ENCODE measurements at places on chromosomes 7 and 10.

DNA sequence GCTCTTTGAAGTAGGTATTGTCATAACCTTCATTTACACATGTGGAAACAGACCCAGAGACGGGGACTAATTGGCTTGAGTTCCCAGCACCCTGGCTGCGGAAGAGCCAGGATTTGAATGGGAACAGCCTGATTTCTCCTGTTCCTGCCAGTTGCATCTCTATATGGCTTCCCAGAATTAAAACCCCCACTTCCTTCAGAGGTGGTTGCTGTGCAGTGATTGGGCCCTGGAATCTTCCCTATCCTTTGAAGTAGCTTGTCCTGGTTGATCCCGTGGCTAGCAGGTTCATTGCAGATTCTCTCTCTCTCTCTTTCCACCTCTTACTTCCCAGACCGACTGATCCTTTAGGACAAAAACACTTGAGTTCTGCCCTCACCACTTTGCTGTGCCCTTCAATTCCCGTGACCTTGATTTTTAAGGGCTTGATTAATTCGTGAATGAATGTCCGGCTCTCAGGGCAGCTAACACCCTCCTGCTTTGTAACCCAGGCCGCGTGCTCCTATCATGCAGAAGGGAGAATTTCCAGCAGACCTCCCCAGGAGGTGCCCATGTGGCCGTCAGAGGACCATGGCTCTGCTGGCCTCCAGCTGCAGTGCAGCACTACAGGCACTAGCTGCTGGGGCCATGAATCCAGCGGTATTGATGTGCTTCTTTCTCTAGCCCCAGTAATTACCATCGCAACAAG lies 120.6 kb upstream of the AGK start:
- DNase-seq, result no peak

- no peak for DNase-seq
Observed at GRCh38 chr7:47471831-47472230, 110.1 kb downstream of the TNS3 start.

DNA sequence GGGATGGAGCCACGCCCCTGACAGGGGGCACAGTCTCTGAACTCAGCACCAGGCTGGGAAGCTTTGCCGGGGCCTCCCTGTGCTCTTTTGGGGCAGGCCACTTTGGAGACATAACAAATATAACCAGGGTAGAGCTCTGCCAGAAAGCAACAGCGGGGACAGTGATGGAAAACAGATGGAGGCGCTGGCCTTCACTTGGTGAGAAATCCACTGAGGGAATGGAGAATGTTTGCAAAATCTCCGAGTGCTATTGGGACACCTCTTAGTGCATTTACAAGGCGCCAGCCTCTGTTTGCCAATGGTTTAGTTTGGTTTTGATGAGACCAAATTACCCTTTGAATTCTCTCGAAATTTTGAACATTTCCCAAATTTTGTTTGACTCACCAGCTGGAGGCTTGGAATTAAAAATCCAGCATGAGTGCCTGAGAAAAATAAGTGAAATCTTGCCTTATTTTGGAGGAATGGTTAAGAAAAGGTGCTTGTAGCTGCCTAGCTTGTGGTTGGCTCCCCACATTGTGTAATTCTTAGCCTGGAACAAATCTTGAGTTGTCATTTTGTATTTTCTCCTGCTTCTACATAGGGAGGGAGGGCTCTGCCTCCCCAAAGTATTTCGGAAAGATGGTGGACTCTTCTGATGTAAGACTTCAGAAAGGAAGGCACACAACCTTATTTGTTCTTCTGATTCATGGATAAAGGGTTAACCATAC lies 980.5 kb downstream of the LRMDA start:
- DNase-seq, result no peak

DNA sequence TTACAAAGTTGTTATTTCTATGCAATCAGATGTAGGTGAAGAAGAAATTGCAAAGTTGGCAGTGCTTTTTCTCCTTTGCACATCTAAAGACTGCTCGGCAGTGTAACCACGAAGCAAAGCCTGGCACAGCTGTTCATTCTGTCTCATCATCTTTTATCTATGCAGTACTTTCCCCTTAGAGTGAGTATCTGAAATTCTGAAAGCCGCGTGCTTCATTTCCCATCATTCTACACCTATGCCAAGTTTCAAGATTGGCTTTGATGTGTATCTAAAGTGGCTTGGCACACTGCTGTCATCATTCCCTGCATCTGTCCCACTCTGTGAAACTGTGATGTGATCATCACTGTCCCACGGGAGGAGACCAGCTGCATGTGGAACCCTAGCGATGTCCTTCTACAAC lies 15.2 kb downstream of the SOSTDC1 start:
- DNase-seq, result no peak

DNA sequence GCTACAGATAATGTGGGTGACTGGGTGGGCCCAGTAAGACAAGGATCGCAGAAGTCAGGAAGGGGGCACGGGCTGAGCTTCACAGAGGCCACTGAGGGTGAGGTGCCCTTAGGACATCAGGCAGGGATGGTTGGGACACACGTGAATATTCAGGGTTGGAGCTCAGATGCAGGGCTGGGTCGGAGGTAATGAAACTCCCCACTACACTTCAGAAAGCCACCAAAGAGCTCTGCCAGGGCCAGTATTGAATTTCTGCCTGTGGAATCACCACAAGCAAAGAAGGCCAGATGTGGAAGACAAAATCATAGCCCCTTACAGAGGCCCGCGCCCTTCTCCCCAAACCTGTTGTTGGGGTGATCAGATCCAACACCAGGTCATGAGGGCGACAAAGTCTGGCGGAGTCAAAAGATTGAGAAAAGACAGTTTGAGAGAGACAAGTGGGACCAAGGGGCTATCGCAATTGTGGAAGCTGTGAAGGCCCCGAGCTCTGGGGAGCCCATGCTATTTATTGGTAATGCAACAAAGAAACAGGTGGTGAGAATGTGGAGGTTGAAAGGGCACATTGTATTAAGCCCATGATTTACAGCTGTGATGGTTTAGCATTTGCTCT lies 42.4 kb downstream of the STRA8 start:
- no peak for DNase-seq

DNA sequence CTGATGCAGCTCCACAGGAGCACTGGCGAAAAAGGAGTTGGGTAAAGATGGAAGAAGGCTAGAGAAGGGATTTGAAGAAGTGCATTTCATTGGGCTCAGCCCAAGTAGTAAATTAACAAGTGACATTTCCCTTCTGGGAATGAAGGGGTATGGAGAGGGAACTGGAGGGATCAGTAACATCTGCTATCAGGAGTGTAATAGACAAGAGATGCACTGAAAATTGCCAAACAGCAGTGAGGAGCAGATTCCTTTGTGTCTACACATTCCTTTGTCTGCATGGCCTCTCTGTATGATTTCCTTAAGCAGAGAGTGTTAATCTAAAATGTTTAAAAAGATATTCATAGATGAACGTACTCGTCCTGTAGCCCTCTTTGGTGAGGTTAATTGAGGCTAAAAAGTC lies 148.2 kb upstream of the FERD3L start:
- DNase-seq, result no peak

DNA sequence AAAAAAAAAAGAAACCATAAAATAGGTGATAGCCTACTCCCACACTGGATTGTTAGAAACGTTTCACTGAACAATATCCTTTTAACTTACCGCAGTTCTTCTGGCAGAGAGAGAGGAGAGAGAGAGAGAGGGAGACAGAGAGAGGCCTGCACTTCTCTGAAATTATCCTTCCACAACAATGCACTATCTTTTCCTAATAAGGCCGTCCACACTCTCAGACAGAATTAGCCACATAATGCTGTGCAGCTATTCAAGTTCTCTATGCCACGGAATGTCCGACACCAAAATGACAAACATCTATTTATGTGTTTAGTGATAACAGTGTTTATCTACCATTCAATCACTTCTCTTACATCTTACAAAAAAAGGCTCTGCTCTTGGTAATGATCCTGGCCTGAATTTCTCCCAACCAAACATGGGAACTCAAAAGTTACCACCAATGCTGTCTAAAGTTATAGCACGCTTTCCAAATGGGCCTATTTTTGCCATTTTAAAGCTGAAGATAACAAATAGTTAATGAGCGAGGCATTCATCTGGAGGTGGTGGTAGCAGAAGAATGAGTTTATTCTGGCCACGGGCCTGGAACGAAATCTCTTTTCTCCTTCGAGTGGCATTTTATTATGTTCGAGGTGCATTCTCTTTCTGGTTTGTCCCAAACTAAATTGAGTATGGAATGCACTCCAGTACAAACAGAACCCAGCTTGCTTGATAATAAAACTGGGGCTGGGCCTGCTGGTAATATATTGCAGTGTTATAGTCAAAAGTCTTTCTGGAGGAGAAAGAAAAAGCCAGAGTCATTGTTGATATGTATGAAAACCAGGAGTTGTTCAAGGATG lies 160.2 kb upstream of the SVIL start:
- no peak for DNase-seq

DNA sequence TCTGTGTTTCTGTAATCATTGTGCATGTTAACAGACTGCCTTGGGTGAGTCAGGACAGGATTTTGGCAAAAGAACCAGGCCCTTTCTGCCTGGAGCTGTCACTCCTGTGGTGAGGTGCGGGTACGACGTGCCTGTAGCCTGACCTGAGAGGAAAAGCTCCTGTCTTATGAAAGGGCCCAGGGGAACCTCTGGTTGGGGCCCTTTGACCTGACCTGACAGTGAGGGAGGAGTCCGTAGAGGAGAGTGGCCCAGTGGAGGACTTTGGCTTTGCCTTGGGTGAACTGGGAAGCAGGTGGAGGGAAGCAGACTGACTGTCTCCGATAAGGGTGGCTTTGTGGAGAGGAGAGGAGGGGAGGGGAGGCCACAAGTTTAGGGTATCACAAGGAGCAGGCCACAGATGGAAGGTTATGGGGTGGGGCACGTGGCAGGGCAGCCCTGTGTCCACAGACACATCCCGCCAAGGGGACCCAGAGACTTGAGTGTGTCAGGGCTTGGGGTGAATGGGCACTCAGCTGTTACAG lies 6.9 kb downstream of the PFKP start:
- no peak for DNase-seq

DNA sequence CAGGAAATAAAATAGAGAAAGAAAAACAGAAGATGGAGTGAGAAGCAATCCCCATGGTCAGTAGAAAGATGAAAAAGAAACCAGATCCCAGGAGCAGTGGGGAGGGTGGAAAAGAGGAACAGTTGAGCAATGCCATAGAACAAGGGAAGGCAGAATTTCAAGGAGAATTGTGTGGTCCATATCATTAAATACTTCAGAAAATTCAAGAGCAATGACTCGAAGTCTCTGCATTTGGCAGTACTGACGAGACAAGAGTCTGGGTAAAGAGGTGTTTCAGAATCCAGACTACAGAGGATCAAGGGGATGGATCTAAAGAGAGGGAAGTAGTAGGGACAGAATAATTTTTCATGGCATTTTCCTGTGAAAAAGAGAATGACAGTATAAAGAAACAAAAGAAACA lies 512.6 kb downstream of the PHTF2 start:
- DNase-seq, result no peak

DNA sequence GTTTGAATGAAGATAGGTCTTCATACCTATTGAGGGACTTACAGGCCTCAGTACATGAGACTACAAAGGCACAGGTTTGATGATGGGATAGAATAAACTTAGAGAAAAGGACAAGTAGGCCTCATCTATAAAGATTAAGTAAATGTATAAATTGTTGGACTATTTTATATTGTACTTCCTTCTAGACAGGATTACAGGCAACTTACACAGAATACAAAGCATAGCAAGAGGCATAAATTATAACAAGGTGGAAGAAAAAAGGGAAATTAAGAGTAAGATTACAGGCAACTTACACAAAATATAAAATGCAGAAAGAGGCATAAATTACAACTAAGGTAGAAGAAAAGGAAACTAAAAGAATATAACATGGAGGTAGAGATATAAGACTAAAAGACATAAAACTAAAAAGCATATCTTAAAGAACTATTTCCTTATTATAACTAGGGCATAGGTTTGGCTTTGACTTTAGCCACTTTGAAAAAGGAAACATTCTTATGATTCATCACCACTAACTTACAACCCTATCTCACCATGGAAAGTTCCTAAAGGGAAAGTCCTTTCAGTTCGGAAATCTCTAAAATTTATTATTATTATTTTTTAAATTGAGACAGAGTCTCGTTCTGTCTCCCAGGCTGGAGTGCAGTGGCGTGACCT lies 153.1 kb downstream of the GALNT11 start:
- DNase-seq, result no peak

- DNase-seq, result no peak
Observed at GRCh38 chr7:84251277-84251781, 56.7 kb upstream of the SEMA3A start.

DNA sequence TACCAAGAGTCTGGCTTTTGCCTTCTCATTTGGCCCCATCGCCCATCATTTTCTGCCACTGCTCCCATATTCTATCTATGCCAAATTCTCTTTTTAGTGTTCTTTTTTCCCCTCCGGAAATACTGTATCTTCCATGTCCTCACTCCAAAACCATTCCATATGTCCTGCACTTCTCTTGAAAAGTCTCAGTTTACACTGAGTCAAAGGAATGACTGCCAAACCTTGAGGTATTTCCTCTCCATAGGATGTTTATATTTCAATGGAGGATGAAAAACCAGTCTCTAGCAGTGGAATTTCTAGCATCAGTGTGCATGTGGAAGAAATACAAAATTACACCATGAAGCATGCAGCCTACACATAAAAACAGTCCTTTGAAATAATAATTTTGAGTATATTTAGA lies 121.4 kb upstream of the PHYHIPL start:
- no peak for DNase-seq

DNA sequence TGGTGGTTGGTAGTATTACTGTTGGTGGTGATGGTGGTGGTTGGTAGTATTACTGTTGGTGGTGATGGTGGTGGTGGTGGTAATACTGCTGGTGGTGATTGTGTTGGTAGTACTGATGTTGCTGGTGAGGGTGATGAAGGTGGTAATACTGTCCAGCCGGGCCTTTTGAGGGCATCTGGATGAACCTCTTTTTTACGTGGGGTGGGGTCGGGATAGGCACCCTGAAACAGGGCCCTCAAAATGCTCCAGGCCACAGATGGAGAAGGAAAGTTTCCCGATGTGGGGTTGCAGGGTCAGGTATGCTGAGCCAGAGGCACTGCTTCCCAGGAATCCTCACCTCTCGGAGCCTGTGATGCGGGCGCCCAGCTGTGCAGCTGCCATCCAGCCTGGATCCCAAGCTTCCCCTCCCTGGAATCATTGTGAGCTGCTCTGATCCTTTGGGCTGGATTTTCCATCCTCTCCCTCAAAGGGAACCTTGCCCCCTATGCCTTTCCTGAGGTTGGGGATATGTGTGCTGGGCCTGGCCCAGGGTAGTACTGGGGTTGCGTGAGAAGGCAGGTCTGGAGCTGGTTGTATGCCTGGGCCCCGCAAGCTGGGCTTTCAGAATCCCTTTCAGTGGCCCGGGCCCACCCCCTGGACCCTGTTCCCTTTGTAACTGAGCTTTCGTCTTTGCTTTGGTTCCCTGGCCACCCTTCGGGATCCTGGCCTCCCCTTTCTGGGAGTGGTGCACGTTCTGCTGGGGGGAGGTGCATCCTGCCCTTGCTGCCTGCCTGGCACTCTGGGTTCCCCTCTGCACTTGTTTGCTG lies 43.3 kb downstream of the DOCK1 start:
- DNase-seq, result no peak

DNA sequence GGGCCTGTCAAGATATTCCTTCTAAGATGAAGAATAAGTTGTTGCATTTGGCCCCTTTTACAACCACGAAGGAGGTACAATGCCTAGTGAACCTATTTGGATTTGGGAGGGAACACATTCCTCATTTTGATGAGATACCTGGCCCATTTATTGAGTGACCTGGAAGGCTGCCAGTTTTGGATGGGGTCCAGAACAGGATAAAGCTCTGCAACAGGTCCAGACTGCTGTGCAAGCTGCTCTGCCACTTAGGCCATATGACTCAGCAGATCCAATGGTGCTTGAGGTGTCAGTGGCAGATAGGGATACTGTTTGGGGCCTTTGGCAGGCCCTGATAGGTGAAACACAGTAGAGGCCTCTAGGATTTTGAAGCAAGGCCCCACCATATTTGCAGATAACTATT lies 704.6 kb downstream of the CCSER2 start:
- DNase-seq, result no peak

Measured in stimulated activated CD8-positive, alpha-beta memory T cell treated with anti-CD3 and anti-CD28 coated beads, Interleukin-15, amount 100 ng/mL, for 48 hours (primary cell).